T-cell (primary cell): ENCODE measurements at places on chromosomes 3 and 15. TPM values are rescaled to one million over a fixed set of nuclear protein-coding genes. Genes with fewer than 3 reads are reported as not detected.
A peak's percentile ranks its signal among the peaks of the same experiment; 100 is the strongest.

SLC27A2 gene
- 0.56 TPM for total RNA-seq

DNA sequence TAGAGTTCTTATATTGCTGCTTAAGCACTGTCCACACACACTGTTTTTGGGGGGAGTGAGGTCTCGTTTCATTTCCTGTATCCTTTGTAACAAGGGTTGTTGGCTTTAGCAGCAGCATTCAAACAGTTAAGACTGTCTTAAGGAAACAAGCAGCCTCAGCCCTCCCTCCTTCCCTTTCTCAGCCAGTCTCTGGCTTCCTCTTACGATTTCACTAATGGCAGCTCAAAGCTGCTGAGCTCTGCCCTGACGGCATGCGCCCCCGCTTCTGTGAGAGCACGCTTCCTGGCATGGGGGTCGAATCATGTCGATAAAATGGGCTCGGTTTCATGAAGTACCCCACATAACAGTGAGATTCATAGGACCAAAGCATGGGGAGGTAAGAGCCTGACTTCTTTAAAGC, 105.0 kb downstream of the KLHL25 start:
- H3K27ac ChIP-seq, result peak overlapping the region; percentile 93
- H3K36me3 ChIP-seq, result no peaks in the 10 kb centered on the region
- H3K4me3 ChIP-seq, result peak overlapping the region; percentile 65
- no peaks in the 10 kb centered on the region for H3K27me3 ChIP-seq

DNA sequence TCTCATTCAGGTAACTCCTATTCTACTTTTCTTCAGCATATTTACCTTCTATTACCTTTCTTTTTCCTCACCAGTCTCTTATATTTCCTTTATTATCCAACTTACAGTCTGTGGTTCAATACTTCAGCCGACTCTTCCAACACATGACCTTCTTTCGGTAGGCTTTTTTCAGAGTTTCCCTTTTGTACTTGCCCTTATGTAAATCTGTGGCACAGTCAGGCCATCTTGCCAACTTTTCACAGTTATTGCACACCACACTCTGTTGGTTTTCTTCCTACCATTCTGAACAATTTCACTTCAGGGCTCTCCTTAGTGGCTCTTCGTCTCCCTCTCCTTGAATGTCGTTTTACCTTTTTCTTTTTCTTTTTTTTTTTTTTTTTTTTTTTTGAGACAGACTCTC, 427.8 kb downstream of the LPP start:
- H3K4me1 ChIP-seq, result no peaks in the 10 kb centered on the region
- H3K27ac ChIP-seq, result no peak overlapping the region
- H3K36me3 ChIP-seq, result no peaks in the 10 kb centered on the region

DUOXA2 gene
- not detected for total RNA-seq

GOLGA8T gene
- 0.60 TPM for total RNA-seq
